Upper lobe of right lung (tissue), 1 donor: ENCODE measurements at places on chromosomes 3 and 15.

- no peaks in the 10 kb centered on the region for H3K27me3 ChIP-seq
- peaks cover 12% of the 10 kb centered on the region for H3K4me1 ChIP-seq
- no peak overlapping the region for H3K4me3 ChIP-seq
These were observed 4.7 kb upstream of the CLDN1 start for GRCh38 chr3:190326930-190327329.

GRCh38 chr3:197017003-197017402 lies 12.6 kb downstream of the MELTF start:
- H3K4me1 ChIP-seq = no peaks in the 10 kb centered on the region
- no peaks in the 10 kb centered on the region for H3K27me3 ChIP-seq
- no peak overlapping the region for H3K27ac ChIP-seq

- H3K27me3 ChIP-seq = no peaks in the 10 kb centered on the region
- no peak for DNase-seq
- no peaks in the 10 kb centered on the region for H3K4me1 ChIP-seq
- H3K27ac ChIP-seq = no peak overlapping the region
- H3K36me3 ChIP-seq = no peaks in the 10 kb centered on the region
- H3K4me3 ChIP-seq = no peak overlapping the region
These were observed 10.7 kb upstream of the KLHL25 start for GRCh38 chr15:85805420-85805819.

- no peak overlapping the region for H3K4me3 ChIP-seq
- no peak for DNase-seq
- no peaks in the 10 kb centered on the region for H3K36me3 ChIP-seq
- H3K27ac ChIP-seq = no peak overlapping the region
- no peaks in the 10 kb centered on the region for H3K27me3 ChIP-seq
These were observed 325.7 kb downstream of the MAGI1 start for GRCh38 chr3:65713016-65713415.

DNA sequence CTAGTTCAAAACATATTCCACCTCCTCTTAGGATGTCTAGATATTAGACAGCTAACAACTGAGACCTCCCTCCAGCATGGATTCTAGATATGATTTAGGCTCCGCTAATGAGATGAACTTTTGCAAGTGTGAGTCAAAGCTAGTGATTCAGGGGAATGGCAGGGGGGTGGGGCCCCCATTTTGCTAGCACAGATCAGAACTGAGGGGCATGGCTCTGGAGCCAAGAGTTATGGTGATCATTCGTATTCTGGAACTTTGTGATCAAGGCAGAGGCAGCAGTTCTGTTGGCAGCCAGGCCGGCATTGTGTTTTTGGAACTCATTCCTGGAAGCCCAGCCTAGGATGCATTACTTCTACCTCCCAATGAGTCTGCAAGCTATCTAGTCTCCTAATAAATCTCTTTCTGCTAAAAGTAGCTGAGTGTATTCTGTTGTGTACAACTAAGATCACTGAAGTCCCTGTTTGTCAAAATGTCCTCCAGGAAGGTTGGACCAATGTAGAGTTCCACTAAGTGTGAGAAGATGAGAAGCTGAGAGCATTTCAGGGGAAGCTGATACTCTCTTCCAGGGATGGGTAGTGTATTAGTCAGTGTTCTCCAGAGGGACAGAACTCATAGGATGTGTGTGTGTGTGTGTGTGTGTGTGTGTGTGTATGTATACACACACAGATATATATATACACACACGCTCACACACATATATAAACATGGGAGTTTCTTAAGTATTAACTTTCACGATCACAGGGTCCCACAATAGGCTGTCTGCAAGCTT lies 312.7 kb downstream of the TLE3 start:
- no peaks in the 10 kb centered on the region for H3K4me1 ChIP-seq
- H3K36me3 ChIP-seq = no peaks in the 10 kb centered on the region
- no peak overlapping the region for H3K27ac ChIP-seq
- H3K4me3 ChIP-seq = no peak overlapping the region
- no peak for DNase-seq
- no peaks in the 10 kb centered on the region for H3K27me3 ChIP-seq

DNA sequence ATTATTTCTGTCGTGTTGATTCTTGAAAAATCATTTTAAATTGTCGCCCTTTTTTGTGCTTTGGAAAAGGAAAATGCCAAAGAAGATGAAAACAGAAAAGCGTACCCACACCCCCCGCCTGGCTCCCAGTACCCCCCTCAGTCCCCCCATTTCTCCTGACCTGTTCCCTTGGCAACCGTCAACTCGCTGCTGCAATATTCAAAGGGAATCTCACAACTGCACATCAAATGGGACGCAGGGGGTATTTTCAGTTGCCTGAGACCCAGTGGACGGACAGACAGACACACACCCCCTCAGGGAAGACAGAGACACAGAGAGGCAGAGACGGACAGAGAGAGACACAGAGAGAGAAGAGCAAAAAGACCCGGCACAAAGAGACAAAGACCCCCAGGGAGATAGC lies 83.5 kb upstream of the PRR20G start:
- H3K27me3 ChIP-seq = no peaks in the 10 kb centered on the region
- no peaks in the 10 kb centered on the region for H3K4me1 ChIP-seq
- no peak for DNase-seq
- H3K27ac ChIP-seq = no peak overlapping the region
- no peak overlapping the region for H3K4me3 ChIP-seq

DNA sequence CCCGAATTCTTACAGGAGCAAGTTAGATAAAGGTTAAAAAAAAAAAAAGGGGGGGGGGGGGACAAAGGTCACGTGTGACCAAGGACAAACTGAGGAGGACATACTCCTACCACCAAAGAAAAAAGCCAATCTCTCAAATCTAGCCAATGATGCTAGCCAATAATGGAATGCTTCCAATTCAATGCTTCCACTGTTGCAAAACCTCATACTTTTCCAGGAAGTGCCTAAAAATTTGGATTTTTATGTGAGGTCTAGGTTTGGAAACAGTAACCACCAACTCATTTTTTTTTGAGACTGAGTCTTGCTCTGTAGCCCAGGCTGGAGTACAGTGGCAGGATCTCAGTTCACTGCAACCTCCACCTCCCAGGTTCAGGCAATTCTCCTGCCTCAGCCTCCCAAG lies 11.4 kb downstream of the MSL2 start:
- DNase-seq = no peak
- no peaks in the 10 kb centered on the region for H3K36me3 ChIP-seq
- no peaks in the 10 kb centered on the region for H3K27me3 ChIP-seq
- no peak overlapping the region for H3K4me3 ChIP-seq
- H3K27ac ChIP-seq = no peak overlapping the region
- H3K4me1 ChIP-seq = peaks cover 42% of the 10 kb centered on the region

- no peak overlapping the region for H3K27ac ChIP-seq
- no peak for DNase-seq
- no peaks in the 10 kb centered on the region for H3K27me3 ChIP-seq
- H3K36me3 ChIP-seq = peaks cover 19% of the 10 kb centered on the region
- no peak overlapping the region for H3K4me3 ChIP-seq
These were observed 50.3 kb downstream of the PAK2 start for GRCh38 chr3:196789885-196790359.

DNA sequence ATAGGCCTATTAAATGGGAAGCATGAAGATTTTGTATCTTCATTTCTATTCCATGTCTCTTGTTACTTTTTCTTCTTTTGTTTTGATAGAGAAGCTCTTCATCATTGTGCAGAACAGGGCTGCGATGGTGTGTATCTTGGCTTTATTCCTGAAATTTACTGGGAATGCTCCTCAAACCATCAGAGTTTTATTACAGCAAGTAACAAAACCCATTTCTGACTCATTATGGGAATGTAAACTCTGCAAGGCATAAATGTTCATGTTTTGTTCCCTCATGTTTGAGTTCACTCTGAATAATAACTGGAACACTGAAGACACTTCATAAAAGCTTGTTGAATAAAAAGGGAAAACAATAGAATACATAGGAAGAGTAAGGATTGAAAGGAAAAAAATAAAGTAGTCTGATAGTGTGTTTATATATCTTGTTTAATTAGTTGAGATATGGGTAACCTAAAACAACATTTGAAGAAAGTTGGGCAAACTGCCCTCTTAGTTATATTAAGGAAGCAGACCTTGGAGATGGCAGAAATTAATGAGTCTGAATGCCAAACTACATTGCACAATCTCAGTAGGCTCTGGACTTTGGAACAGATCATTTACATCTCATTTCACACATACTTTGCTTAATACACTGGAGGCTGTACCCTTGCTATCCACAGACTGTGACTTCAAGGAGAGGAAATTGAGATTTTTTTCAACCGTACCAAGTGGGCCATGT lies 521.5 kb downstream of the GRM7 start:
- H3K36me3 ChIP-seq = no peaks in the 10 kb centered on the region
- no peaks in the 10 kb centered on the region for H3K27me3 ChIP-seq
- no peak overlapping the region for H3K4me3 ChIP-seq
- DNase-seq = no peak
- H3K27ac ChIP-seq = no peak overlapping the region

DNA sequence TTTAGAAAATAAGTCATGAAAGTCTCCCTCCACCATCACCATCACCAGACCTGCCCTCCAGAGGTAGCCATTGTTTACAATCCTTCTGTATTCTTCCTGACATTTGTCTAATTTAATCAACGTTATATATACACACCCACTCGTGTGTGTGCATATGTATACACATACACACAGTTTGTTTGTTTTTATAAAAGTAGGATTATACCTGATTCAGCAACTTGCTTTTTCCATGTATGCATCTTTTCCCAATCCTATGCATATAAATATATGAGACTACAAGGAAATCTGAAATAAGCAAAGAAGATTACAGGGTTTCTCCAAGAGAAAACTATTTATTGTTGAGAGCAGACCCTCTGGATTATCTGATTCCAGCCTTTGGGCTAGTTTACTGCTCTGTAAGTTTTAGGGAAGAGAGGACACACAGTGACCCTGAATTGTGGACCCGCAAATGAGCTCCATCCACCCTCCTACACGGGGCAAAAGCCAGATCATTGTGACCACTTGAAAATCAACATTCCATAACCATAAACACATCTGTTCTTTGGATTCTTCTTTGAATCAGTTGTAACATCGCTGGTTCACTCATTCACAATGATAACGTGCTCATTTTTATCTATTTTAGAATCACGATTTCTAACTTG lies 104.3 kb downstream of the CPN2 start:
- H3K27me3 ChIP-seq = no peaks in the 10 kb centered on the region
- H3K4me3 ChIP-seq = no peak overlapping the region
- DNase-seq = no peak
- H3K27ac ChIP-seq = no peak overlapping the region

- no peak for DNase-seq
- no peaks in the 10 kb centered on the region for H3K36me3 ChIP-seq
- H3K4me3 ChIP-seq = no peak overlapping the region
- H3K27me3 ChIP-seq = no peaks in the 10 kb centered on the region
These were observed 183.8 kb downstream of the THRB start for GRCh38 chr3:24310887-24311286.

- DNase-seq = peak; percentile 74
- no peaks in the 10 kb centered on the region for H3K27me3 ChIP-seq
- peaks cover 20% of the 10 kb centered on the region for H3K4me1 ChIP-seq
- H3K27ac ChIP-seq = peak within 1 kb of the TSS; percentile 84
- H3K36me3 ChIP-seq = no peaks in the 10 kb centered on the region
These were observed at the start of gene NEIL1 for GRCh38 chr15:75346796-75347221. Gene NEIL1 (plus strand): TSS chr15:75347039. CDS start chr15:75348906, 1,867 bp downstream.

- H3K27me3 ChIP-seq = no peaks in the 10 kb centered on the region
- H3K4me1 ChIP-seq = no peaks in the 10 kb centered on the region
- H3K4me3 ChIP-seq = no peak overlapping the region
- H3K27ac ChIP-seq = no peak overlapping the region
These were observed 81.7 kb downstream of the PRICKLE2 start for GRCh38 chr3:64143409-64144130.

DNA sequence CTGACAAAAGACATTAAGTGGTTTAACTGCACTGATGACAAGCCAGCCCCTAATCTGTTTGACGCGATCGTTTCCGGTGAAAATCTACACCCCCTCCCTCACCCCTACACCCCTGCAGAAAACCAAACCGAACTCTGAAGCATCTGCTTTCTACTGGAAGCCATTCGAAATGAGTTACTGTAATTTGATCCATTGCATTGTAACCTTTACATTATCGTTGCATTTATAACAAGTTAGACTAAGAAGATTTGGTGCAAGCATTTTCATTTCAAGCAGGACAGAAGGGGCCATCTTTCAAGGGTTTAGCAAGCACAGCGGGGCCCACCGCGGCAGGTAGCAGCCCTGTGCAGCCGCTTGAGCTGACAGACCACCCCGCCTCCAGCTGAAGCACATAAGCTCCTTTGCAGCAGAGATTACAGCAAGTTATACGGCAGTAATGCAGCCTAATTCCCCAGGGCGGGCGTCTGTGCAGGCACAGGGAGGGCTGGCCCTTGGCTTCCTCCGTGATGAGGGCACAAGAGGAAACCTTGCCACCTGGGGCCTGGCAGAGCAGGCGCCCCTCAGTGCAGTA lies 79.3 kb downstream of the CHSY1 start:
- H3K27ac ChIP-seq = peak overlapping the region; percentile 0
- H3K27me3 ChIP-seq = no peaks in the 10 kb centered on the region
- H3K4me3 ChIP-seq = no peak overlapping the region
- no peak for DNase-seq

DNA sequence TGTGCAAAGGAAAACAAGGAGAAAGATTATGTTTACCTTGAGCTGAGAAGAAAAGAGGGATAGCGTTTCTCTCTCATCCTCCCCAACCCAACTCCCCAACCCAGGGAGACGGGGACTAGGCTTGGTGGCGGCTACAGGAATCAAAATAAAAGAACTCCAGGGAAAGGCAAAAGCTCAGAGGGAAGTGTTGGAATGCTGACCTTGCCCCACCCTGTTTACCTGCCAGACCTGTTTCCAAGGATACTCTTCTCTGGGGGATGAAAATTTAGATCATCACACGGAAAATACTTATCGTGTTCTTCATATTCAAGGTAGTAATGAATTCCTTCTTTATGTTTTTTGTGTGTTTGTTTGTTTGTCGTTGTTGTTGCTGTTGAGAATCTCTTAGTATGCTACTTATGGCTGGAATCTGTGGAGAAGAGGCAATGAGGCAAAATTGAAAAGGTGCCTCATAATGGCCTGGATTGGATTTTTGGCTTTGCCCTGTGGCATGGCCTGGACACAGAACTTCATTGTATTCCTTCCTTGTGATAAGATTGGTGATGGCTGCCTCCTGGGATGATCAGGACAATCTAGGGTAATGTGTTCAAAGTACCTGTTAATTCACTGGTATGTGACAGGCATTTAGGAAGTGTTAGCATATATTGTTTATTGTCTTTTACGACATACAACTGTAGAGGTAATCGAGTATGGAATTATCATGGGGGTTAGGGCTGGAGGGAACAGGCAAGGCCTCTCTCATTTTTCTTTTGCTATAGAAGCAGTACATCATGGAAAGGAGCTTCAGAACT lies 11.1 kb upstream of the TPRG1 start:
- no peaks in the 10 kb centered on the region for H3K36me3 ChIP-seq
- no peaks in the 10 kb centered on the region for H3K27me3 ChIP-seq
- no peak for DNase-seq
- no peak overlapping the region for H3K27ac ChIP-seq

GRCh38 chr3:62131620-62132019 lies 241.7 kb downstream of the FEZF2 start:
- H3K4me1 ChIP-seq = peaks cover 27% of the 10 kb centered on the region
- H3K27me3 ChIP-seq = no peaks in the 10 kb centered on the region
- no peaks in the 10 kb centered on the region for H3K36me3 ChIP-seq
- DNase-seq = no peak

- no peak overlapping the region for H3K4me3 ChIP-seq
- H3K4me1 ChIP-seq = no peaks in the 10 kb centered on the region
- H3K27me3 ChIP-seq = no peaks in the 10 kb centered on the region
- no peak for DNase-seq
- no peak overlapping the region for H3K27ac ChIP-seq
These were observed 397.1 kb downstream of the CNTN4 start for GRCh38 chr3:2495746-2496145.
